ENCODE measurements at places on chromosomes 3 and 15.

- DNase-seq = no peak
These were observed 472.8 kb downstream of the ZIC1 start for GRCh38 chr3:147881933-147882332.

DNA sequence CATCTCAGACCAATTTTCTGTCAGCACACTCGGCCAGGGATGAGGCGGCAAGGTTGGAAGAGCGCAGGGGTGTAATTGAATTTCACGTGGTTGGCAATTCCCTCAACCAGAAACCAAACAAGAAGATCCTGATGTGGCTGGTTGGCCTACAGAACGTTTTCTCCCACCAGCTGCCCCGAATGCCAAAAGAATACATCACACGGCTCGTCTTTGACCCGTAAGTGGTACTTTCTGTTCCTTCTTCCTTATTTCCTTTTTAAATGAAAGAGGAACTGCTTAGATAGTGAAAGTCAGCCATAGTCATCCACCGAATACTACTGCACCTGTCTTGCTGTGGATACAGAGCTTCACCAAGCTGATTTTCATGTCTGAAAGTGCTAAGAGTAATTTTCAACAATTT lies 60.1 kb downstream of the SGO1 start:
- no peak for DNase-seq

GRCh38 chr3:18334837-18335601 lies 90.1 kb downstream of the SATB1 start:
- DNase-seq = no peak

DNA sequence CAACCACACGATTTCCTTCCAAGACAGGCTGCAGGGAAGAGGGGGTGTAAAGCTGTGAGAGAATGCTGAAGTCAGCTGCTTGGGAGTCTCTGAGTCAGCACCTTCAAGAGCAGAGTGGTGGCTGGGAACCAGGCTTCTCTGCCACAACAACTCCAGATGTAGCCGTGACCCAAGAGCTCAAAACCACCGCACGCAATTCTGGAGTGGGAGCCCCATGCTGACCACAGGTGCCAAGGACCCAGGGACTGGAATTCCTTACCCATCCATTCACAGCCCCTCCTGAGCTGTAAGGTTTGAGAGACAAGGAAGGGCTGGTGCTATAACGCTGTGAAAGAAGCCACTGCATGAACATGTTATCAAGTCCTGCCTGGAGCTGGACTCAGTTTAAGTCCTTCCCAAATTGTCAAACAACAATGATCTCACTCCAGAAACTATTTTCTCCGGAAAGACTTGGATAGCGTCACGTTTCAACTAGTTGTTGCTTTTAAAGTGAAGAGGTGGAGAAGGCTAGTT lies 61.4 kb downstream of the UMPS start:
- peak; percentile 93 for DNase-seq

DNA sequence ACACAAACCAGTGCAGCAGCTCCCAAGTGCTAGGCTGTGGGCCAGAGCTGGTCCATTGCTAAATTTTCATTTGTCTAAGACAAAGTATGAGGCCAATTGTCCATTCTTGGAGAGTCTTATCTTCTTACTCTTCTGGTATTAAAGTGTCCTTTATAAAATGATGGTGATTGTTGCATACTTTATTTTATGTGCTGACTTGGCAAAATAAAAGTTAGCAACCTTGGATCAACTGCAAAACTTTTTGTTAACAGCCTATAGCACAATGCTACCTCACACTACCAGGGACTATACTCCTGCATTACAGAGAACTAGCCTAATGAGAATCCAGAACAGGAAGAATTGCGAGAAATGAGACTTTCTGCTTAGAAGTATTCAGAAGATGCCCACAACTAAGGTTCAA lies 44.1 kb downstream of the CLDN18 start:
- DNase-seq = no peak

DNA sequence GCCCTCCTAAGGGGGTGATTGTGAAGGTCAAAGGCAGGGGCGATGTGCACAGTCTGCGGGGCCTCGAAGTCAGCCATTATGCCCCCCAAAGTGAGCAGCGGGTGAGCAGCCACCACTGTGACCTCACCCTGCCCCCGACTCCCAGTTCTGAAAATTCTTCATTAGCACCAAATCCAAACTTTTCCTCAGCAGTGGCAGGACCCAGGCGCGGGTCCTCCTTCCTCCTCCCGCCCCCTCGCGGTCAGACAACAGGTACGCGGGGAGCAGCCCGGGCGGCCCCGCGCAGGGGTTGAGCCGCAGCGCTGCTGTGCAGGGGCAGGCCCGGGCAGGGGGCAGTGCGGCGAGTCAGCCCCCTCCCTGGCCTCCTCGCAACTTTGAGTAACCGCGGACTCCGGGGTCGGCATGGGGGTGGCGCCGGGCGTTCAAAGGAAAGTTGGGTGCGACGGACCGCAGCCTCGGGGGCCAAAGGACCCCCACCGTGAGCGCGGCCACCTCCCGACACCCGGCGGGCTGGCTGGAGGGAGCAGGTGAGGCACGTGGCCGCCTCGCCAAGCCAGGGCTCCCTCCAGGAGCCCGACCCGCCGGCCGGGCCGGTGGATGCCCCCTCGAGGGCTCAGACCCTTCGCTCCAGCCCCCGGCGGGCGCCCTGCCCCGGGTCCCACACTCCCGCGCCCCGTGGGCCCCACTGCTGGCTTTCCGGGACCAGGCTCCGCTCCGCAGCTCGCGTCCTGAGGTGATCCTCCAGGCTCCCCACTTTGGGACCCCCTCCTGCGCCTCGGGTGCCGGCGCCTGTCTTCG lies 49.4 kb upstream of the CCDC174 start:
- DNase-seq = no peak

- DNase-seq = no peak
These were observed 594.9 kb upstream of the CFAP20DC start for GRCh38 chr3:59644479-59645402.

DNA sequence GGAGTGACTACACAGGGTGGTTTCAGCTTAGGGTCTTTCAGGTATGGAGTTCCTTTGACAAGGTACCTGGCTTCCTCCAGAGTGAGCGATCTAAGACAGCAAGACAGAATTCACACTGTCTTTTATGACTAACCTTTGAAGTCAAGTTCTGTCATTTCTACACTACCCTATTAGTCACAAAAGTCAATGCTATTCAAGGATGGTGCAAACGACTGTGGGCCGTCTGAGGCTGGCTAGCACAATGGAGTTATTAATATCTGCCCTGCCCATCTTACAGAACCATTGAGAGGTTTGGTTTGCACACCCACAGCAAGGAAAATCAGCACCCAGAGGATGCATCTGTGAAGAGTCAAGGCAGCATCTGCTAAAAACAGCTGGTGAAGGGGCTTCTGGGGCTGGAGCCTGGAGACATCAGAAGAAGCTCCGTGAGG lies 62.9 kb upstream of the XCR1 start:
- DNase-seq = no peak

- DNase-seq = no peak
These were observed 6.2 kb downstream of the PSMD6 start for GRCh38 chr3:64016941-64017620.

DNA sequence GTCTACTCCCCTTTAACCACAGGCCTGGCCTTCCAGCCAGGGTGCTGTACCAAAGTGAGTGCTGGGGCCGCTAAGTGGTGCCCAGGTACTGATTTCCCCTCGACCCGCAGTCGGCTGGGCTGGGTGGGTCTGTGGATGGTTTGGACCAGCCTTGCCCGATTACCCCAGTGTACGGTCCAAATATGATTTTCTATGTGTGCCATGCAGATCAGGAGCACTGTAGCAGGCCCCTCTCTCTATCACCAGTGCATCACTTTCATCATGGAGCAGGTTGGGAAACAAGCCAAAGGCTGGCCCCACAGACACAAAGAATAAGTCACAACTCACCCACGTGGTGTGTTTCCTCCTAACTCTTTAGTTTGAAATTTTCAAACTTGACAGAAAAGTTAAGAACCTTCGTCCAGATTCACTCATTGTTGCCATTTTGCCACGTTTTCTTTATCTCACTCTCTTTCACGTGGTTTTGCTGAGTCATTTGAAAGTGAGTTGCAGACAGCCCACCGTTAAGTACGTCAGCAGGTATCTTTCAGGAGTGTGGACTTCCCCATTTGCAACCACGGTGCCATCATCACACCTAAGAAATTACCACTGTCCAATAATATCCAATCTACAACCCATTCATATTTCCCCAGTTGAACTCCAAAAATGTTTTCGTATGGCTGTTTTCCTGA lies 37.0 kb downstream of the ZNF710 start:
- DNase-seq = no peak

GRCh38 chr3:146280864-146281263 lies 30.0 kb upstream of the PLSCR4 start:
- DNase-seq = peak; percentile 82

GRCh38 chr3:48915296-48915695 lies 3.3 kb upstream of the ARIH2 start:
- DNase-seq = no peak

DNA sequence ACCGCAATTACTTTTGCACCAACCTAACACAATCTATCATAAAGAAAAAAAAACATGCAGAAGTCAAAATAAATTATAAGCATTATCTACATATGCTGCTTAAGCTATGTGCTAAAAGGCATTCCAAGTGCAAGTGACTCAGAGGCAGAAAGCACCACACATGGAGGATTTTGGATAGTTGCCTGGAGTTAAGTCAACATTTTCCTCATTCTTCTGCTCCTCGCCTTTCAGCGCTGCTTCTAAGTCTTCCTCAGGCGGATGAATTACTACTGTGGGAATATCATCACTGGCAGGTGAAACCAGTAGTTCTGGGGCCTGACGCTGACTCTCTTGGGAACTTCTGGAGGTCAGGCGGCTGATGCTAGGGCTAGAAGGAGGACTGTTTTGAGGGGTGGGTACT lies 53.1 kb downstream of the SLC4A7 start:
- peak; percentile 88 for DNase-seq

- DNase-seq = no peak
These were observed 928.3 kb downstream of the NSUN3 start for GRCh38 chr3:94990952-94991705.

- no peak for DNase-seq
These were observed 8.9 kb downstream of the MCM2 start for GRCh38 chr3:127606981-127607595.

DNA sequence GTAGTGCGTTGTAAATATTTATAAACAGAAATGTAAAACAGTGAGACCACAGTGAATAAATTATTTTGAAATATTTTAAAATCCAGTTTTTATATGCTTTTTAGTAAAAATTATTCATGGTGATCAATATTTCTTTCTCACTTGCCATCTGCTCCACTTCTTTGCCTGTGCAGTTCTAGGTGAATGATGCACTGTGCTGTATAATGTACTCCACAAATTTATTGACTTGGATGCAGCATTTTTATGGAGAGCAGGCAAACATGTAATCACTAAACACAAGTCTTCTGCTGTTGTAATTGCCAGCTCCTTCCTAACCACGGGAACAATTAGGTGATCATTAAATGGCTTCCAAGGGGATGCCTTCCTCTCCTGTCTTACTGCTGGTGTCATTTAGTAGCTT lies 395.9 kb downstream of the PTPRG start:
- no peak for DNase-seq

- DNase-seq = no peak
These were observed 34.9 kb upstream of the MEIS2 start for GRCh38 chr15:37135225-37135624.

DNA sequence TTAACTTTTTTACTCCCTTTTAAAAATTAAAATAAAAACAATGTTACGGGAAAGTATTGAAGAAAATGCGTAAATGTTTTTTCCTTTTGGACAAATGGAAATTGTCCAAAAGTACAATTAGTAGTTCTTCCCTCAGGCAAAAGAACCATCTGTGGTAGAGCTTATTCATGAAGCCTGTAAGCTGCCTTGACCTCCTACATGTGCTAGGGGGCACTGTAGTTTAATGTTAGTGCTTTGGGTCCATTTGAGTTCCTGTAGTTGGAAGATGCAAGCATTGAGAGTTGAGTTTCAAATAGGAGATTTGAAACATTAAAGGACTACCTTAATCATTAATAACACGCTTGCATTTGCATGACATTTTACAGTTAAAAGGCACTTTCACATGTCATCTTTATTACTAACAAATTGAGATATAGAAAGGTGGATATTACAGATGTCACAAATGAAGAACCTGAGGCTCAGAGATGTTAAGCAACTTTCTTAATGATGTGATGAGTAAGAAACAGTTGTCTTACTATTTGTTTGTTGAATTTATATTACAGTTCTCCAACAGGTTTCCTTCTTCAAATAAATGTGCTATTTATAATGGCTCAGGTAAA lies 1.8 kb upstream of the ZNF385D start:
- DNase-seq = peak; percentile 39

DNA sequence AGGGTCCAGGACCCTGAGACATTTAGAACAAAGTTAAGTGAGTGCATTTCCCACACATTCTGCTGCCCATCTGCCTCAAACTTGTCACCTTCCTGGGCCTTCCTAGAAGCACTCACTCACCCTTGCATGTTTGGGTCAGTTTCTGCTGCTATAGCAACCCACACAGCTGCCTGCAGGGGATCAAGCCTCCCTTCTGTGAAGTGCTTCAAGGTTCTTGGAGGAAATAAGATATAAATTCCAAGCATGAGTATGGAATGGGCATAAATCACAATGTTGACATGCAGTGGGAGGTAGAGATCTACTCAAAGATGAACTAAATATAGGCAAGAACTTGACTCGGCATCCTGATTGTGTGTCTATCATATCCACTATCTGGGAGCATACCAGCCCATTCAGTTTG lies 140.4 kb downstream of the SLC9A9 start:
- DNase-seq = no peak

DNA sequence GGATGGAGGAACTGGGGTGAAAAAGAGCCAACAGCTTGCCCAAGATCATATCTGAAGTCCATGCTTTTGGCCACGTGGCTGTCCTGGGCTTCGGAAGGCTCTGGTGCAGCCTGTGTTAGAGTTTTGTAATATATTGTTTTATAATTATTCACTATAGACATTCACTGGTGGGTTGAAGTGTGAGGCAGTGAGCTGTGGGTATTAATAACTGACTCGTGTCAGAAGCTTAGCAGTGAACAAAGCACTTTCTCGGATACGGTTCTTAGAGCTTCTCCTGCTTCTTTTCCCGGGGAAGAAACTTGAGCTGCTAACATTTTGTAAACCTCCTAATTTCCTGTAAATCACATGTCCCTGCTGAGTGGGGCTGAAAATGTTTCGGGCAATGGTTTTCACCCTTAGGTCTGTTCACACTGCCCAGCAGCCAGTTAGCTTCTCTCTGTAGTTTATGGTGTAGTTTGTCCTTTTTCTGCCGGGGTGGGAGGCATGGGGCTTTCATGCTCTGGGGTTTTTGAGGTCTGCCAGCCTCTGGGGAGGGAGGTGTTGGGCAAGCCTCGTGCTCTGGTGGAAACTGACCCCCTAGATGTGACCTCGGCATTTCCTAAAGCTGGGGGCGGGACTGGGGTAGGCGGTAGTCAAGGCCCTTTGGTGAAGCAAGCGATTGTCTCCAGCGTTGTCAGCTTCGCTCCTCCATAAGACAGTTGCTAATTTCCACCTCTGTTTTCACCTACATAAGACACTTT lies 1.7 kb downstream of the MRAS start:
- no peak for DNase-seq

DNA sequence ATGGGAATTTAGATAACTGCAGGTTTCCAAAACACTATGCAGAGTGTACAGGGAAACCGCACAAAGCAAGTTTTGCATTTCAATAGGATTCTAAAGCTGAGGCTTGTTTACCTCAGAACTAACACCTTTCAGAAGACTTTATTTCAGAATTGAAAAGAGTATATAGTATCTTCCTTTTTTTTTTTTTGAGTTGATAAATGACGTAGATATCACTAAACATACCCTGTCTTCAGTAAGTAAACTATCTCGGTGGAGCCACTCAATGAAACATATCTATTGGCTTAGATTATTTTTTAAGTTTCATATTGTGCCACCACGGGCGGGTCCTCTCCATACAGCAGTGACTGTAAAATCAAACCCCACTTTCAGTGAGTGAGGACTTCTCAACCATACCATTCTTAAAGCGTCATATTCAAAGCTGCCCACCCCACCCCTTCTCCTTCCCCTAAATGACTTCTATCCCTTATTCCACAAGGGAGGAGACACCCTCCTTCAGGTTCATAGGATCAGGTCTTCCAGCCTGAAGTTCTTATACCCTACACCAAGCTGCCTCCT lies 2.0 kb upstream of the TBL1XR1 start:
- DNase-seq = no peak
